ENCODE measurements at places on chromosomes 3 and 15. TPM values are rescaled to one million over a fixed set of nuclear protein-coding genes. Genes with fewer than 3 reads are reported as not detected.

CTXN2 gene
- 0.04 TPM for total RNA-seq

SCAMP5 gene
- 14.0 TPM for total RNA-seq

CDC25A gene
- 10.9 TPM for total RNA-seq

SLC26A6 gene
- 21.4 TPM for total RNA-seq

UNC13C gene
- not detected for total RNA-seq

ST8SIA2 gene
- 0.44 TPM for total RNA-seq

ASB14 gene
- total RNA-seq = not detected

EXD1 gene
- not detected for total RNA-seq

MYNN gene
- total RNA-seq = 9.1 TPM

ZNF660 gene
- not detected for total RNA-seq

VWA5B2 gene
- total RNA-seq = 0.35 TPM

CD80 gene
- not detected for total RNA-seq

CLDN18 gene
- total RNA-seq = not detected

PCOLCE2 gene
- total RNA-seq = 38.2 TPM

ANKRD34C gene
- total RNA-seq = not detected

GAP43 gene
- not detected for total RNA-seq

HHATL gene
- not detected for total RNA-seq

ZNF385D gene
- not detected for total RNA-seq

PPP2R3A gene
- 2.7 TPM for total RNA-seq

TKT gene
- 2,044 TPM for total RNA-seq

RNU6-1 gene
- not detected for total RNA-seq

TRIM42 gene
- not detected for total RNA-seq

KLHL6 gene
- not detected for total RNA-seq

RTF1 gene
- 19.3 TPM for total RNA-seq
